Pancreas (tissue), 10 donors: ENCODE measurements at places on chromosomes 1 and 21.

- DNase-seq = no peak
These were observed 71.2 kb downstream of the DPYD start for GRCh38 chr1:97849345-97850340.

DNA sequence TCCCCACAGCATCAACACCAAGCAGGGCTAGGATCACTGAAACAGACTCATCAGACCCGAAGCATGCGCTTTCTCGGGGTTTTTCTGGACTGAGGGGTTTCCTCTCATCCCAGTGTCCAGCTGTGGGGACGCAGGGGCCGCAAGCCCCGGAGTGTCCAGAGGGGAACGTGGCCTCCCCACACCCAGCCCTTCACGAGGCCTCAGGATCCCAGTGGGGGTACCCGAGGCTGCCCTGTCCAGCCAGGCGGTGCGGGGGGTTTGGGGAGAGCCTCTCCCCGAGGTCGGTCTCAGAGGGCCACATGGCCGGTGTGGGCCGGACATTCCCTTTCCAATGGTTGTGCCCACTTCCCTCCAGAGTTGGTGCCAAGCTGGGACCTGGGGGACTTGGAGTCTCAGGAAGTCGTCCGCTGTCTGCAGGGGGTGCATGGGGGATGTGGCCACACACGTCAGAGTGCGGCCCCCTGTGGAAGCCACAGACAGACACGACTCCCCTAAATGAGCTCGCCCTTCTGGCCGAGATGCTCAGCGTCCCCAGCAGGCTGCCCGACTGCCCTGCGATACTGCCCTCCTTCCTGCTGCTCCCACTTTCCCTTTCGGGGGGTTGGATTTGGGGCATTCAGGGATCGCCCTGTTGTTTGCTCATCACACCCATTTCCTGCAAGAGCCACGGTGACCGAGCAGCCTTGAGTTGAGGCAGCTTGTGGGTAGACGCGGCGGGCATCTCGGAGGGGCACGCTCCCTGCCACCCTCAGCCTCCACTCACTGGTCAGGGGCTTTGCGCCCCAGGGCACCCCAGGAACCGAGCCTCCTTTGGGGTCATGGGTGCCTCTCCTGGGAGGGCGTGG, 4.1 kb downstream of the COL6A1 start:
- DNase-seq = no peak

DNA sequence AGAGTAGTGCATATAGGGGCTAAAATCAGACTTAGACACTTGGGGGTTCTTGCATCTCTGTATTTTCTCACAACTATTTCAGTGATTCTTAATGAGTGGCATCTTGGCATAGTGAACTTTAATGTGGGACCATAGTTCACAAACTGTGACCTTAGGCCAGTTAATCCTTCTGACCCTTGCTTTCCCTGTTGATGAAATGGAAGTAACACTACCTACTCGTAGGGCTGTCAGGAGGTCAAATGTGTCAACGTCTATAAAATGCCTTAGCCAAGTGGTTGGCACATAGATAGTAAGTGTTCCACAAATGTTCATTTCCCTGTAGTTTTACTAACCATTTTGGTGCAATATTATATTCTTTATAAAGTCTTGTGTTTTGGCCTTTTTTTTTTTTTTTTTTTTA, 49.4 kb downstream of the DYRK1A start:
- no peak for DNase-seq

GRCh38 chr1:218426343-218426657, 81.2 kb downstream of the TGFB2 start:
- no peak for DNase-seq

GRCh38 chr21:41932191-41932575, 21.6 kb downstream of the C2CD2 start:
- DNase-seq = no peak

GRCh38 chr1:78668427-78668826, 18.8 kb downstream of the IFI44 start:
- DNase-seq = no peak

DNA sequence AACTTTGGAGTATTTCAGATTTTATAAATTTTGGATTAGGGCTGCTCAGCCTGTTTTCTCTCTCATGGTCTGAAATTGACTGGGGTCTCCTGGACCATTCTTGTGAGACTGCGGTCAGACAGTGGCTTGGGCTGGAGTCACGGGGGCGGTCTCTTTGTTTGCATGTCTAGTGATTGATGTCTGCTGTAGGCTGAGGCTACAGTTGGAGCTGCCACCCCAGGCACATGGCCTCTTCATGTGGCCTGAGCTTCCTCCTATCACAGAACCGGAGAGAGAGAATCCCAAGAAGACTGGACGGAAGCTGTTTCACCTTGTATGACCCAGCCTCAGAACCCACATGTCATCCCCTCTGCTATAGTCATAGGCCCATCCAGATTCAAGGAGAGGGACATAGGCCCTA, 96.1 kb downstream of the NID1 start:
- no peak for DNase-seq

GRCh38 chr1:180816132-180816531, 96.6 kb upstream of the KIAA1614 start:
- DNase-seq = no peak

- no peak for DNase-seq
These were observed 34.7 kb downstream of the B3GALT5 start for GRCh38 chr21:39647476-39647875.

GRCh38 chr1:113734357-113735055, 24.8 kb downstream of the PHTF1 start:
- DNase-seq = no peak

GRCh38 chr1:229867726-229868125, 199.3 kb upstream of the GALNT2 start:
- DNase-seq = no peak

GRCh38 chr1:182122913-182123260, 61.4 kb upstream of the ZNF648 start:
- no peak for DNase-seq

- DNase-seq = peak; percentile 71
These were observed 26.4 kb downstream of the KRTAP10-1 start for GRCh38 chr21:44513389-44514217.

DNA sequence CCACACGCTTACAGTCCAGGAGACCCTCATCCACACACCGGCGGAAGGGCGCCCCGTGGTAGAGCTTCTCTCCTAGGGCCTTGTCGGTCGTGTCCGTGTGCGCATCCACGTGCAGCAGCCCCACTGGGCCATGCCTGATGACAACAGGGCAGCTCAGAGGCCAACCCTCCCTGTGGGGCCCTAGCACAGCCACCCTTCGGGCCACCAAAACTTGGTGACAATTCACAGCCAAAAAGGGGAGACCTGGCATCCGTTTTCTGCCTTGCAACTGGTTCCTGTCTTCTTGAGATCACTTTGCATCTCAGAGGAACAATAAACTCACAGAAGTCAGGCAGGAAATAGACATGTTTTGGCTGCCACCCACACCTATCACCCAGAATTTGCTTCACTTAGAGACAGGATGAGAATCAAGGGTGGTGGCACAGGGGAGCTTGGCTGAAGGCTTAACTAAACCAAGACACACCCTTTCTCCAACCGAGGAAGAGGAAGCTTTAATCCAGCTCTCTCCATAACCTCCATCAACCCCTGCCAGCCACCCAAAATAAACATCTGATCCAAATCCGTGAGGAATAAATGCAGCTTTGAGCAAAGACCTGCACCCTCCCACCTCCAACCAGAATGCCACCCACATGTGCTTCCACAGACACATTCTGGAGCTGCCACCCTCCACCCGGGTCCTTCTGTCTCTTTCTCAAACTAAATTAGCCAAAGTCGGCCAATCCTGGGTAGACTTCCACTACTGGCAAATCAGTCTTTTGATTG, 5.7 kb downstream of the AGMAT start:
- no peak for DNase-seq

GRCh38 chr1:65764052-65764451, 28.6 kb upstream of the PDE4B start:
- DNase-seq = no peak

DNA sequence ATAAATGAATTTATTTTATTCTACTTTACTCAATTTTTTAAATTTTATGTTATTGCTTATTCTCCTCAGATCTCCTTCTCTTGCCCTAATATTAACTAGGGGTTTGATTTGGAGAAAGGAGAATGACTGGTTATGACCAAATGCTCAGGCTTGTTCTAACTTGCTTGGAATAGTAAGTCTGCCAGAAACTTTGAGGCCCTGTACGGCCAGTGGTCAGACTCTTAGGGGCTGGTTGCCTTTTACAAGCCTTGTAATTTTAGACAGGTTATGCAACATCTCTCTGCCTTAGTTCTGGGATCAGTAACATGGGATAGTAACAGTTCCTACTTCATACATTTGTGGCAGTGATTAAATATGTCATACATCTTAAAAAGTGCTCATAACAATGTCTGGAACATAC, 279.5 kb downstream of the DUSP10 start:
- no peak for DNase-seq

DNA sequence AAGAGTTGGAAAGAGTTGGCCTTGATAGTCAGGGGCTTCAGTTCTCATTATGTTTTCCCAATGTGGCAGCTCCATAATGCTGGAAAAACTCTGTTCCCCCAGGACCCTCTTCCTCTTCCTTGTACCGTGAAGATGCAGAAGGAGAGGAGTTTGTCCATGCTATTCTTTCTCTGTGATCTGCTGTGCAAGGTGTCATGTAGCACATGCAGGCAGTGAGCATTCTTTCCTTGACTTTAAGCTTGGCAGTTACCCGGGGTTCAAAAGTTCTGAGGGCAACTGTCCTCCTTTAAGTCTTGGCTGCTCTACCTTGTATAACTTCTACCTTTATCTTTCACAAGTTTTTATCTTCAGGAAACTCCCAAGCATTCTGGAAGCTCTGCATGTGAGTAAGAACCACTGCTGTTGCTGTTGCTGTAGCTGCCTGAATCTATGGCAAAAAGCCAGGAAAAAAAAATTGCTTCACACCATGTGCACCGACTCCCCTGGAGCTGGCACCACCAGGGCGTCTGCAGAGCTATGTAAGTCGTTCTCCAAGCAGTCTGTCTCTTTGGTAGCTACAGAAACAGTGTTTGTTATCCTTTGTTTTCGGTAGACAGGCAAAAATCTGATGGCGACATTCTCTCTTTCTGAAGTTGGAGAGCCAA, 42.7 kb upstream of the SLC16A1 start:
- DNase-seq = peak; percentile 60
